NCI-H1417 treated with DMSO at 0.1 percent for 48 hours (cell line): ENCODE measurements at places on chromosomes 6 and 20.
A peak's percentile ranks its signal among the peaks of the same experiment; 100 is the strongest.

DNA sequence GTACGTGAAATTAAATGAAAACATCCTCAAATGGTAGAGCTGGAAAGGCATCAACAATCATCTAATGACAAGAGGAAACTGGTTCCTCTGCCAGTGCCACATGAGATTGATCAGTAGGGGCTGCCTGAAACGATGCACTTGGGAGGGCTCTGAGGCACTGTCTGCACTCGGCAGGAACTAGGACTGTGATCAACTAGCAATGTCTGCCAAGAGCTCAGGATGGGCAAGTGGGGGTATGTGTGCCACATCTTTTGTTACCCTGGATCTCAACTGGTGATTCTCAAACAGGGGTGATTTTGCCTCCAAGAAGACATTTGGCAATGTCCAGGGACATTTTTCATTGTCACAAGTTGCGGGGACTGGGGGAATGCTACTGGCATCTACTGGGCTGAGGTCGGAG lies 1.9 kb downstream of the BPIFB6 start:
- no peak for DNase-seq

GRCh38 chr20:32158351-32158750 lies 48.8 kb downstream of the TM9SF4 start:
- no peak for DNase-seq

DNA sequence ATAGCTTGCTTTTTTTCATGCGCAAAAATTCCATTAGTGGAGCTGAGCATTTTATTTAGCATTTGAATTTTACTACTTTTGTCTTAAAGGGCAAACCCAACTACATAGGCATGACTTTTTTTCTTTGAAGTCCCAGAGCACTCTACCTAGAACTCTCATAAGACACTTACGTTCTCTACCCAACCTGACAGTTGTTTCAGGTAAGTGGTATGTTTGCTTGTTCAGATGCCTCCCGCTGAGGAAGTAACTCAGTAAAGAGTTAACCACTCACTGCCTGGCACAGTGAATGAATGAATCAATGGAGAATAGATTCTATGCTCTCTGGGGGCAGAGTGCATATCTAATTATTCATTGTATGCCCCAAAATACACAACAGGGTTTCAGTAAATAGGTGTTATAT lies 212.3 kb upstream of the PRDM1 start:
- no peak for DNase-seq

DNA sequence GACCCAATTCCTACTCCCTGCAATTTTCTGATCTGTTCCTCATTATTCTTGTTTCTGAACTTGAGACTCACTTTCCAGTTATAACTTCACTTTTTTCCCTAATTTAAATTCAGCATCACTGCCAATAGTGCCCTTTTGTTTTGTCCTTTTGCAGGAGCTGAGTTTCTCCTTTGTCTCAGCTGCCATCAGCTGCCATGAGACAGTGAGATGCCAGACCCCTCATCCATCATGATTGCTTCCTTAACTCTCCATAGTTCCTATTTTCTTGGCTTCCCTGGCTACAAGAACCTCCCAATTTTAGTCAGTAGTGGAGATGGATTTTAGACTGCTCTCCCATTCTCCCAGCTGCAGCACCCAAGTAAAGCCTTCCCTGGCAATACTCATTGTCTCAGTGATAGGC lies 518.1 kb downstream of the HDGFL1 start:
- DNase-seq, result no peak

DNA sequence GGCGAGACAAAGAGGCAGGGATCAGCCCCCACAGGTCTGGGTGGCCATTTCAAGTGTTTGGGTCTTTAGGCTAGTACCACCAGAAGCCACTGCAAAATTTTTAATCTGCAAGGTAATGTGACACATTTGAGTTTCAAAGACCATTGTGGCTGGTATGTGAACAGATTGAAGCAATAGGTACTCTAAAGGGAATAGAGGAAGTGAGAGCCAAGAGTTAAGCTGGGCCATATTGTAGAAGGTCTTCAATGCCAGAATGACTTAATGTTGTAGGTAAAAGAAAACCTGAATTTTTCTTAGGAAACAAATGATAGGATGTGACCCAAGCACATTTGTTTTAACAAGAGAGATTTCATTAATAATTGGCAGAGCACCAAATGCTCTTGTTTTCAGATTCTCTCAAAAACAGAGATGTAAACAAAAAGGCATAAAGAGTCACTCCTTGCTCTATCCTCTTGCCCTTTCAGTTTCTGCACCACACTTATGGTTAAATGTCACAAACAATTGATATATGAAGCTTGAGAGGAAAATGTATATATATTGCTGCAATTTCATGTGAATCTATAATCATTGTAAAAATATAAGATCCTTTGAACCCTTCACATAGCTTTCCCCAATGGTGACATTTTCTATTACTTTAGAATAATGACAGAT lies 307.1 kb upstream of the PLN start:
- no peak for DNase-seq

GRCh38 chr20:25319241-25320034 lies 71.2 kb downstream of the ABHD12 start:
- DNase-seq, result peak; percentile 24

- no peak for DNase-seq
These were observed 14.8 kb upstream of the RPL7L1 start for GRCh38 chr6:42864602-42865001.

DNA sequence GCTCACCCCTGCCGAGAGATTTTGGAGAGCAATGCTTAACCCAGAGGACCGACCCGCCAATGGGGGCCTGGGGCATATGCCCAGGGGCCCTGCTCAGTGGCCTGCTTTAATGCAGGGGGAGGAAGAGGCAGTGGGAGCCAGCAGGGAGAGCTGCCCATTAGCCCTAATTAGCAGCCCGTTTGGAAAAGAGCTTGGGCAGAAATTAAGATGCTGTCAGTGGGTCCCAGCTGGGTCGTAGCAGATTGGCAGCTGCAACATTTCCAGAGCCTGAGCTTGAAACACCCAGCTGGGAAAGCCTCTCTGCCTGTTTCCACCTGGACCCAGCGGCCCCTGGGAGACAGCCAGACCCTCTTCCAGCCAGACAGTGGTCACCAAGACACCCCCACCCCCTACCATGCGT lies 39.5 kb downstream of the CD40 start:
- no peak for DNase-seq

DNA sequence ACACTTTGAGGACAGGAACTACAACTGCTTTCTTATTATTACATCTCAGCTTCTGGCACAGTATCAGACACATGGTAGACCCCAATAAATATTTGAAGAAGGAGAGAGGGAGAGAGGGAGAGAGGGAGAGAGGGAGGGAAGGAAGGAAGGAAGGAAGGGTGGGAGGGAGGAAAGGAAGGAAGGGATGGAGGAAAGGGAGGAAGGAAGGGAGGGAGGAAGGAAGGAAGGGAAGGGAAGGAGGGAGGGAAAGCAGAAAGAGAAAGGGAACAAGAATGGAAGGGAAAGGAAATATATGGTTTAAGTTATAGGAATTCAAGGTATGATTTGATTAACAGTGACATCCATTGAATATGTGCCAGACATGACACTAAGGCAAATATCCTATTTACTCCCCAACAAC lies 402.1 kb downstream of the KIF16B start:
- no peak for DNase-seq

GRCh38 chr20:22525069-22525820 lies 59.1 kb downstream of the FOXA2 start:
- no peak for DNase-seq

GRCh38 chr6:48613231-48613949 lies 502.4 kb upstream of the PTCHD4 start:
- no peak for DNase-seq

GRCh38 chr6:81696524-81696923 lies 56.0 kb downstream of the TENT5A start:
- peak; percentile 21 for DNase-seq

- DNase-seq, result peak; percentile 52
These were observed 104.1 kb upstream of the TRAF3IP2 start for GRCh38 chr6:111709615-111710398.

DNA sequence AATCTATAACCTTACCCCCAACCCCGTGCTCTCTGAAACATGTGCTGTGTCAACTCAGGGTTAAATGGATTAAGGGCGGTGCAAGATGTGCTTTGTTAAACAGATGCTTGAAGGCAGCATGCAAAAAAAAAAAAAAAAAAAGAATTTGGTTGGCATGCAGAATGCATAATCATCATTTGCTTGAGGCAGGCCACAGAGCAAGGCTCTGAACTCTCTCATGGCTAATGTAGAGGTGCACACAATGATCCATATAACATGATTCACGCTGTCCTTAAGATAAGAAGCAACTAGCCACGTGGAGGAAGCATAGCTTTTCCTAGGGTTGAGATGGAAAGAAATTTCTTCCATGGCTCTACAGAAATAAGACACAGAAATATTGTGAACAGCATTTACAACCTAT lies 27.6 kb upstream of the RPN2 start:
- no peak for DNase-seq

GRCh38 chr20:61969806-61970205 lies 95.9 kb downstream of the TAF4 start:
- no peak for DNase-seq

GRCh38 chr20:58524814-58525213 lies 9.6 kb upstream of the APCDD1L start:
- DNase-seq, result no peak

DNA sequence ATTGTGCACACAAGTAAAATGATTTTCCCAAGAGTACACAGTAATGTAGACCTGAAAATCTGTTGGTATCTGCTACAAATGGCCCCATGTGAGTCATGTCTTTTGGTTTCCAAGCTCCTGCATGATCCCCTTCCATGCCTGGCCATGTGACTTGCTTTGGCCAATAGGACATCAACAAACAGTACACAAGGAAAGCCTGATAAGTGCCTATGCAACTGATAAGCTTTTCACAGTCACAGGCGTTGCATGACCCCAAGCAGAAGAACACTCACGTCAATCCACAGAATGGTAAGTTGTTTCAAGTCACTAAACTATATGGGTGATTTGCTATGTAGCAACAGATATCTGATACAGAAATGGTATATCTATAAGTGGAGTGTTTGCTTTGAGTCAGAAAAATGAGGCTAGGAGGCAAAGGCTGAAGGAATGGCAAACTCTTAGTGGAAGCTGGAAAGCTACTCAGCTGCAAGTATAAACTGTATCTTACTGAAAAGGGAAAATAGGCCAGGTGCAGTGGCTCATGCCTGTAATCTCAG lies 160.1 kb upstream of the BEND3 start:
- no peak for DNase-seq

GRCh38 chr6:121549736-121550135 lies 114.3 kb downstream of the GJA1 start:
- DNase-seq, result no peak

- DNase-seq, result no peak
These were observed 45.4 kb downstream of the BPIFB1 start for GRCh38 chr20:33328157-33329137.

- DNase-seq, result no peak
These were observed 209.5 kb downstream of the MANEA start for GRCh38 chr6:95786802-95787201.

DNA sequence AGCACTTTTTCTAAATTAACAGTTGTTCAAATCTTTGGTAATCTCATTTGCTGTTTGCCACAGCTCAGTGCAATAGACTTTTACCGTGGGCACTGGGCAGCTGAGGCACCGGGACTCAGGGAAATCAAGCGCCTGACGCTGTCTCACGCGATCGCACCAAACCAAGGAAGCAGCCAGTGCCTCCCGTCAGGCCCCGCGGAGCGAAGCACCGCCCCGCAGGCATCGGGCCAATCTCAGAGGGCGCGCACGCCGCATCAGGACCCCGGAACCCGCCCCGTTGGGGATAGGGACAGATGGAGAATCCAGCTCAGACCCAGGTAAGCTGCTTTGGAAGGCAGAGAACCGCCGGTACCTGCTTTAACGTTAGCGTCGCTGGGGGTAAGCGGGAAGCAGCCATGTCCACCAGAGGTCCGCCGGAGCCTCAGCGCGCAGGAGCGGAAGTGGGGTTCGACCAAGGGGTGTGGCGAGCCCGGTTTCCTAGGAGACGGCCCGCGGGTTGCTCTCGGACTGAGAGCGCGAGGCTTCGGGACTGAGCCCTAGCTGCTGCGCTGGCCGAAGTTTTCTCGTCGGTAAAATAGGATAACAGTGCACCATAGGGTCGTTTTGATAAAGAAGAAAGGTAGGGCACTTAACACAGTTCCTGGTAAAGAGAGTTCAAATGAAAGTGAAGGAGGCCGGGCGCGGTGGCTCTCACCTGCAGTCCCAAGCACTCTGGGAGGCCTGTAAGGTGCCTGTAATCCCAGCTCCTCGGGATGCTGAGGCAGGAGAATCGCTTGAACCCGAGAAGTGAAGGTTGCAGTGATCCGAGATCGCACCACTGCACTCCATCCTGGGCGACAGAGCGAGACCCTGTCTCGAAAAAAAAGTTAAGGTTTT lies at the start of gene LYRM2:
Gene LYRM2, minus strand, starts transcription at position 428 of the 876 bp plus-strand sequence. Its CDS starts 31 bp downstream, at position 397.
- DNase-seq, result peak; percentile 78

- DNase-seq, result no peak
These were observed 134.9 kb downstream of the TMEM200A start for GRCh38 chr6:130500693-130501092.

- DNase-seq, result no peak
These were observed 63.3 kb downstream of the ARHGAP18 start for GRCh38 chr6:129646642-129647041.

DNA sequence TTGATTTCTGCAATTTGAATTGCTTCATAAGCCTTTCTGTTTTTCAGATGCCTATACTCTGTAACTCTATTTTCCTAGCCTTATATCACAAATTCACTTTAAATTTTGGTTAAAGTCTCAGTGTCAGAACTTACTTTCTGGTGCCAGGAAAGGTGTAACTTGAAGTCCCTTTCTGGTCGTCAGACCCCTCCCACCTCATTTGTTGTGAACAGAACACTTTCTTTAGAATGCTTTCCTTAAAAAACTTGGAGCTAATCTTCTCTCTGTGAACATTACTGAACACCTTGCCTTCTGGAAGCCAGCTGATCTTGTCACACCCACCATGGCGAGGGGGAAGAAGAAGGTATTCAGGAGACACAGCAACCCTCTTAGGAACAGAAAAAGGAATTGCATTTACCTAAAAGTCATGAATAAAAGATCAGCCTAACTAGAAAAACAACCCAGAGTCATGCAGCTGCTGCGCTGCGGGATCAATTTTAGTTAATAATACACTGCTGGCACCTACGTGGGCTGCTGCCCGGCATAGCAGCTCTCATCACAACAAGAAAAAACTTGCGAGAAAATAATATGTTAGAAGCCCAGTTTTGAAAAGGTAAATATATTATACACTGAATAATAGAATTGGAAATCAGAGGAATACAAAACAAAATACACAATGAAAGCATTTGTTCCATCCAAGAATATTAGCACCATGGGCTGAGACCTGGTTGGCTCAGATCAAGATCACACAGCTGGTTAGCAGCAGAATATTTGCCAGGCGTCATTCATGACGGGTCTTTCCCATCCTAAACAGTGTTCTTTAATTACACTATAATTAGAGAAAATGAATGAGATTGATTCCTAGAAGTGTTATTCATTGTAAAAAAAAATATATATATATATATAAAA lies 5.8 kb upstream of the FAM217A start:
- peak; percentile 80 for DNase-seq
